Left cardiac atrium (tissue), 4 donors: ENCODE measurements at places on chromosomes 4 and X. TPM values are rescaled to one million over a fixed set of nuclear protein-coding genes. Genes with fewer than 3 reads are reported as not detected.

Gene ELF2
- 34.2 TPM for total RNA-seq

Gene ARMCX2
- 37.5 TPM for total RNA-seq

Gene KIT
- total RNA-seq: 3.4 TPM

Gene COX7B2
- total RNA-seq: not detected

Gene S100G
- not detected for total RNA-seq

Gene SCLT1
- 14.6 TPM for total RNA-seq

Gene RAB40A
- total RNA-seq: 0.18 TPM

Gene LANCL3
- 0.31 TPM for total RNA-seq

Gene AFM
- total RNA-seq: not detected

Gene CRMP1
- total RNA-seq: 0.44 TPM

Gene RIBC1
- total RNA-seq: 0.80 TPM

Gene FAM114A1
- total RNA-seq: 38.3 TPM
